ENCODE measurements at places on chromosomes 13 and 19. TPM values are rescaled to one million over a fixed set of nuclear protein-coding genes. Genes with fewer than 3 reads are reported as not detected.

GRCh38 chr13:99965329-99966000 lies 6.1 kb downstream of the ZIC5 start:
- no peak for DNase-seq

GRCh38 chr19:42942187-42942789 lies 5.3 kb upstream of the PSG7 start:
- DNase-seq: no peak

GRCh38 chr13:92864584-92865284 lies 361.9 kb upstream of the GPC6 start:
- no peak for DNase-seq

C19orf18 gene
- polyA plus RNA-seq: 0.85 TPM

DNA sequence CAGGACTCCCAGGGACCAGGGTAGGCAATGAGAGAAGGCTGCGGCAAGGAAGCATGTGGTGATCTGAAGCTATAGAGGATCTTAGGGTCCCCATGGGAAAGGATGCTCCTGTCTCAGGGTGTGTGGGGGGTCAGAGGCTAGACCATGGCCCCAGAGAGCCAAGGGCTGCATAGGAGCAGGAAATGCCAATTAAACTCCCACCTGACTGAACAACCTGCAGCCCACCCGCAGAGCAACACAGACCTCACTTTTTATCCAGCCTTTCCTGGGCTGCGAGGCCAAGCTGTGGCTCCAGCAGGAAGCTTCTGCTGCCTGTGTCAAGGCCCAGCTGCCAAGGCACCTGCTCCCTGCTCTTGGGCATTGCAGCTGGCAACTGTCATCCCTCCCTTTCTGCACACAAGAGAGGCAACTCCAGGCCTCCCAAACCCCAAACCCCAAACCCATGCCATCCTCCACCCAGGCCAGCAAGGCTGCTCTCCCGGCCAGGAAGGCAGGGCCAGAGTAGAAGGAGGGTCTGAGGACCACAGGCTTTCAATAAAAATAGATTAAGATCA lies 290.1 kb downstream of the FOXO1 start:
- DNase-seq: no peak

PRPF31 gene
- 47.6 TPM for polyA plus RNA-seq

- DNase-seq: no peak
Observed at GRCh38 chr13:24168392-24168750, 7.9 kb downstream of the SPATA13 start.

GRCh38 chr13:26951581-26952177 lies 191.1 kb upstream of the GPR12 start:
- DNase-seq: peak; percentile 99

DNA sequence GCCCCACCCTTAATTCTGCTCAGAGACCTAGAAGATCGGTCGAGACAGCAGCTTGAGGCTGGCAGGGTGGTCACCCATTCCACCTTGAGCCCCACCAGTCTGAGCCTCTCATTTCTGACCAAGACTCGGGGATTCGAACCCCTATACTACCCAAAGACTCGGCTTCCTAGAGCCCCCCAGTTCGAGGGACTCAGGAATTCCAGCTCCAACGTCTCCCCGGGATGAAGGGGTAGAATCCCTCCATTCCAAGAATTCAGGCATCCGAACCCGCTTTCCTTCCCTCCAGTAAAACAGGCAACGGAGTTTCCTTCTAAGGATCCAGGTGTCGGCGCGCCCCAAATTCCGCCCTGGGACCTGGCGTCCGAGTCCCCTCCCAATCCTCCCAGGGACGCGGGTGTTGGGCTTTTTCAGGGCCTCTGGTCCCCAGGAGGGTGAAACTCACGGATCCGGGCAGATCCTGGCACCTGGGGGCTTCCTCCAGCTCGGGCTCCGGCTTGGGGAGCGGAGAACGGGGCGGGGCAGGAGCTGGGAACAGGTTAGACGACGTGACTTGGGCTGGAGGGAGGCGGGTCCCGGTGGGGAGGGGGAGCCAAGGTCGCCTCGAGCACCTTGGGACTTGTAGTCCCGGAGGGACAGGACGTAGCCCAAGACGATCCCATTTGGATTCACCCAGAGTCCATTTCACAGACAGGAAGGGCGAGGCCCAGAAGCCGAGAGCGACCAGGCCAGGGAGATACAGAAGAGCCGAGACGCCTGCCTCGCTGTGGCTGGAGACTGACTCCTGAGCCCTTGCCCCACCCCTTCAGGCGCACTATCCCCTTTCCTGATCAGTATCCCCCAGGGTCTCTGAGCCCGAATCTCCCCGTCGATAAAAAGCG lies at the start of gene PPP1R13L:
Gene PPP1R13L (minus strand): TSS at position 513 of the 878 bp plus-strand sequence. CDS start 6,751 bp downstream, outside the sequence.
- DNase-seq: peak; percentile 95

GRCh38 chr13:63279136-63279535 lies 1863.5 kb upstream of the PCDH20 start:
- DNase-seq: no peak

- DNase-seq: no peak
Observed at GRCh38 chr19:51294211-51294976, 17.1 kb upstream of the IGLON5 start.

KCNN1 gene
- 0.24 TPM for polyA plus RNA-seq
